ENCODE measurements at places on chromosomes 4 and X. TPM values are rescaled to one million over a fixed set of nuclear protein-coding genes. Genes with fewer than 3 reads are reported as not detected.

DNA sequence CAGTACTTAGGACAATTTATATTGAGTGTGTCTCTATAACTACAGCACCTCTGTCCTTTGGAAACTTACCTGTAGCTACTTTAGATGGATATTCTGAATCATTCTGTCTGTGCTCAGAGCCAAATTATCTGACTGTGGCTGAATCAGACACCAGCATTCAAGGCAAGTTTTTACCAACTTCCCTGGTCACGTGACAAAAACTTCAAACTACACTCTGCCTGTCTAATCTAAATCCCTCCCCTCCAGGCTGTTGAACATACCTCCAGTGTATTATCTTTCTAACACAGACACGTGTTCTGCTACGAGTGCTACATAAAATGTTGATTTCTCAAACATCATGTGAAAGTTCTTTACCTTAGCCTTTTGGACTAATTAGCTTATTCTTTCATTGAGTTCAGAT is 641.2 kb upstream of the CPEB2 start:
- no peak for DNase-seq

DNA sequence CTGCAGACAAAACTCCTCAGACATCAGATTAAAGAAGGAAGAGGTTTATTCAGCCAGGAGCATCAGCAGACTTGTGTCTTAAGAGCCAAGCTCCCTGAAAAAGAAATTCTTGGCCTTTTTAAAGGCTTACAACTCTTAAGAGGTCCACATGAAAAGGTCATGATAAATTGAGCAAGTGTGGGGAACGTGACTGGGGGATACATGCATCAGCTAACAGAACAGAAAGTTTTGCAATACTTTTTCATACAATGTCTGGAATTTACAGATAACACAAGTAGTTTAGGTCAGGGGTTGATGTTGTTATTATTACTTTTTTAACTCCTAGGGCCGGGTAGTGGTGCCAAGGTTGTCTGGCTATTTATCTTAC is 55.6 kb upstream of the RBMX start:
- DNase-seq, result no peak

ADAMTS3 gene
- not detected for total RNA-seq

DNA sequence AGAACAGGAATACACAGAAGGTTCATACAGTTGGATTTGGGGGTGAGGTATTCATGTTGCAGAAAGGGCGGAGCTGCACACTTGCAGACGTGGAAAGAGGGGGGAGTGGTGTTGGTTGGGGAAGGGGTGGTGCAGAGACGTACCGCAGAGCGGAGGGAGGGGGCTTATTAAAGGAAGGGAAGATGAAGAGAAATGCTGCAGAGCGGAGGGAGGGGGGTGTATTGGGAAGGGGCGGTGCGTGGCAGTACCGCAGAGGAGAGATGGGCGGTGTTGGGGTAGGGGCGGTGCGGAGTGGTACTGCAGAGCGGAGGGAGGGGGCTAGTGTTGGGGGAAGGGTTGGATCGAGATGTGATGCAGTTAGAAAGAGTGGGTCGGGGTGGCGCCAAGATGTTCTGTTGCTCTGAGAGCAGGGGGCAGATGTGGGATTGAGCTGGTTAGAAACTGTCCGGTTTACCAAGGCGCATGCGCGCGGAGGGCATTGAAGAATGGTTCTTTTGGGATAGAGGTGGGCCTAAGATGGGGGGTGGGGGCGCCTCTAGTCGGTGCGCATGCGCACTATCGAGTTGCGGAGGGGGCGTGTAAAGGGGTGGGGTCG is 900 bp downstream of the TRO start:
- no peak for DNase-seq

DNA sequence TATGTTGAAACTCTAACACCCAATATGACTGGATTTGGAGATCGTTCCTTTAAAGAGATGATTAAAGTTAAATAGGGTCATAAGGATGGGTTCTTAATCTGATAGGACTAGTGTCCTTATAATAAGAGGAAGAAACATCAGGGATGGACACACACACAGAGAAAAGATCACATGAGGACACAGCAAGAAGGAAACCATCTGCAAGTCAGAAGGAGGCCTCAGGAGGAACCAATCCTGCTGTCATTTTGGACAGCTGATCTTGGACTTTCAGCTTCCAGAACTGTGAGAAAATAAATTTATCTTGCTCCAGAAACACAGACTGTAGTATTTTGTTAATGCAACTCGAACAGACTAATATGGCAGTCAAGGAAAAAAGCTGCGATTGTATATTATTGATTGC is 631.5 kb downstream of the PCDH7 start:
- DNase-seq, result no peak

LNX1 gene
- total RNA-seq, result 9.3 TPM

- no peak for DNase-seq
These were observed 596.4 kb downstream of the MID1IP1 start for GRCh38 chrX:39397561-39398199.

DNA sequence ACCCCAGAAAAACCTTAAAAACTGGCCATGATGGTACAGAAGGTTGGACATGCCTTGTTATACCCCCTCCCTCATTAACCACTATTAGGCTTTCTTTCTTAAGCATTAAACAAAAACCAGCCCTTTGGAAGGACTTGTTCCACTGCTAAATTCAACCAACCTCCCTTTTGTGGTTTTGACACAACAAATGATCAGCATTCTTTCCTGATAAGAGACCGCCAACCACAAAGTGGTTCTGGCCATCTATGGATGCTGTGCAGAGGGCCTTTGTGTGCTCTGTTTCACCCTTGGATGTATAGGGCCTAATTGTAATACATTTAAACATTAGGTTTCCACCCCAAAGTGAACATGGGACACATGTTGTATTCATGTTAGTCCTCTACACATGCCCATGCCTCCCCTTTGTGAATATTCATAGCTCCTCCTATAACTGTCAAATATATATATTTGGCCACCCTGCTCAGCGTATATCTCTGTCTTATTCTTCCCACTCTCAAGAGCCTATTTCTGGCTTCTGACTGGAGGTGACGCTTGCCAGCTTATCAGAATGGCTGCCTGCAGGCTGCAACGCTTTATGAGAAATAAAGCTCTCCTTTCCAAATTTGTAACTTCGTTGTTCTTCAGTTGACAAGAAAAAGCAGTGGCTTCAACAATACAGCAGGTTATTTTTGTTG is 126.6 kb downstream of the NPNT start:
- DNase-seq, result no peak

PPP1R3F gene
- 3.9 TPM for total RNA-seq

GRCh38 chrX:21529771-21530170 is 128.4 kb downstream of the KLHL34 start:
- no peak for DNase-seq

DNA sequence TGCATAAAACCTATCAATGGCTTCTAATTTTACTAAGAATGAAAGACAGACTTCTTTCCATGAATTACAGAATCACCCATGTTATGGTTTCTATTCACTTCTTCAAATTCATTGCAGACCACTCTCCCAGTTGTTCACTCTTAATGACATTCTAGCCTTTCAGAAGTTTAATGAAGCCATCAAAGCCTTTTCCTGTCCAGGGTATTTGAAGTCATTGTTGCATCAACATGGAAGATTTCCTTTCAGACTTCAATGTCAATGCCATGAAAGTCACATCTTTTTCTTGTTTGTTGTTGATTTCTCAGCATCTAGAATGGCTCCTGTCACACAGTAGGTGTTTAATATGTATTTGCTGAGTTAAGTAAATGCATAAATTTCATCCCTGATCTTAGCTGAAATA is 48.1 kb upstream of the ARSJ start:
- DNase-seq, result no peak

DNA sequence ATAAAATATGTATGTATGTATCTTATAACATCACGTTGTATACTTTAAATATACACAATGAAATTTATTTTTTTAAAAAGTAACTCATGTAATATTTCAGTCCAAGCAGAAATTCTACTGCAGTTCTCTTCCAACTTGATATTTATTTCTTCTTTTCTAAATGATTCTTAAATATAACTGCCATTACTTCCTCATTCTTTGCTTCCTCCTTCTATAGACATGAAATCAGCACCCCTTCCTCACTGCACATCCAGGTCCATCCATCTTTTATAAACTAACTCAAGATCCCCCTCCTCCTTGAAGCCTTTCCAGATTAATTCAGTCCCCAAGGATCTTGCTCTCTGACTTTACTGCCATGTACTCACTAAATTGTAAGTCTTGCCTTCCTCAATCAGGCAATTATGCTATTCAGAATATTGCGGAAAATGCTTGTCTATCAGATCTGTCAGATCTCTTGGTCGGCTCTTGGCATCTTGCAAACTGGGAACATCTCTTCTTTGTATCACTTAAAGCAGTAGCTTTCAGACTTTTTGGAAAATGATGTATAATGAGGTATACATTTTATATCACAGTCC is 3.7 kb downstream of the GPRIN3 start:
- no peak for DNase-seq

DMP1 gene
- not detected for total RNA-seq
